ENCODE measurements at places on chromosomes 4 and X. TPM values are rescaled to one million over a fixed set of nuclear protein-coding genes. Genes with fewer than 3 reads are reported as not detected.

DNA sequence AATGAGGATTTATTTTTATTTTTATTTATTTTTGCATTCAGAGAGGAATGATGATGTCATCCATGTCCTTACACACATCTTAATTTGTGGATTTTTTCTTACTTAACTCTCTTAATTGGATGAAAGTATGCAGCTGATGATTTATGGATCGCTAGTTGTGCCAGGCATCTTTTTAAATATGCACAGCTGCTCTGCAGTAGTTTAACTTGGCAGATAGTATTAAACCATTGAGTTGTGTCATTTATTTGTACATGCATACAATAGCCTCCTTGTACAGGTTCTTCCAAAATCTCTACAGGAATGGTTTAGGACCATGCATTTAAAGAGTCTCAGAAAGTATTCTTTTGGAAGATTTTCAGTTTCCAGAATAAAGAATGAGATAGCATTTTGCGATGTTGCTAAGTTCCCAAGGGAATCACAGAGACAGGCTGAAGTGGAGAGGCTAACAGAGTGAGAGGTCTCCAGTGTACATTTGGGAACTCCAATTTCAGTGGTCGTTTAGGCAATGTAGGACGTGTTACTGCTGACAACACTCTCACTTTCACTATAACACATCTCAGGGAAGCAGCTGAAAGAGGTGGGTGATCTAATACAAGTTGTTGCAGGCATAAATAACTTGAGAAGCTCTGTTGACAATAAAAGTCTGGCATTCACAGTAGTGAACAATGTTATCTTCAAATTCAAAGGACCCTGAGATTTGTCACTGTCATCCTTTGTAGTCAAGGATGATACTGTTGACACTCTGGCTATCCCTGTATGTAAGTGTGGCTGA, 49.9 kb upstream of the SCRG1 start:
- DNase-seq: no peak

DNA sequence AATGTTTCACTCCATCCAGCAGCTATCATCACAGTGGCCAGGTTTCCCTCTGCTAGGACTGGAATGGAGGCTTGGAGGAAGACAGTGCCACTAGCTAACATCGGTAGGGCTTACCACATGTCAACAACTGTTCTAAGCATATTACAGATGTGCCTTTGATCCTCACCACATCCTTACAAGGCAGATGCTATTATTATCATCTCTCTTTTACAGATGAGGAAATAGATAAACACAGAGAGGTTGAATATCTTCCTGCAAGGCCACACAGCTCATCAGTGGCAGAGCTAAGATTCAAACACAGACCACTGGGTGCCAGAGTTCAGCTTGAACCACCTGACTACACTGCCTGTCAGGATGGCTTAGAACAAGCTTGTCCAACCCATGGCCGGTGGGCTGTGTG, 47.4 kb downstream of the MAMLD1 start:
- no peak for DNase-seq

CTAG1A gene
- not detected for total RNA-seq

DNA sequence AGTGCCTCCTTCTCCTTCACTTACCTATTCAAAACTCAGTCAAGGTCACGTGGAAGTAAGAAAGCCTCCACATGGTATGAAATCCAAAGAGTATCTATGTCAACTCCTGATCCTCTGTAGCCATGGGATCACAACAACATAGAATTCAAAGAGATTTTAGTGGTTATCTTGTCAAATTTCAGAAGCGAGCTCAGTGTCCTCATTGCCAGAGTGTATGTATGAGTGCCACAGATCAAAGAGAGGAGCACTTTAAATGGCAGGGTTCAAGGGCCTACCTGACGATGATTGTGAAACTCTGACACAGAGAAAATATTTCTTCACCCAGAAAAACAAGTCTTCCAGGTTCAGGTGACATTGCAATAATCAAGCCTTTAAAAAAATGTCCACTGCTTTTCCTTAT, 1.2 kb upstream of the ACE2 start:
- no peak for DNase-seq

TMPRSS11B gene
- not detected for total RNA-seq

NAAA gene
- 31.1 TPM for total RNA-seq

SMARCA5 gene
- total RNA-seq: 49.8 TPM

DNA sequence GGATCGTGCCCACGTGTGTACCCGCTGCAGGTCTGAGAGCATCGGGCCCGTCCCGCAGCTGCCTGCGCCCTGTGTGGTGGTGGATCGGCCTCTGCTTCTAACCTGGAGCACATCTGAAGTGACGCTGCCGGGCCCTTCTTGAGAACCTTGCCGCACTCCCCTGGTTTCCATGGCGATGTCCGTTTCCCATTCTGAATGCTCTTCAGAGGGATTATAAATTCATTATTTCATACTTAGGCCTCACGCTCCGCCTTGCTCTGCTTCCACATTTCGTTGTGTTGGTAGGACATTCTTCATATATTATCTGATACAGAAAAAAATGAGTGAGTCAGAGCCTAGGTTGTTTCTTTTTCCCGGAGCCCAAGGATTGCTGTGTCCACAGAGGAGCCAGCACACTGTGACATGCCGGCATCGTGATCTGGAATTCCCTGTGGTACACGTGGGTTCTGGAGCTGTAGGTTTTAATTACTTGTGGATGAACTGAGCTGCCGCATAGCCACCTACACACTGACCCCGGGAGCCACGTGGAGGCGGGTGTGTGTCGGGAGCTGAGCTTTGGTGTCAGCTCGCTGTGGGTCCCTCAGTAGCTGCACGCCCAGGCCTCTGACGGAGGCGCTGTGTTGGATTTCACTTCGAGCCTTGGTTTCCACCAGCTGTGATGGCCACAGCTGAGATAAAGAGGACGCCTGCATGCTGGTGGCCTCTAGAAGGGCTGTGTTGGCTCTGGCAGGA, 63.4 kb downstream of the PSAPL1 start:
- DNase-seq: no peak

DNA sequence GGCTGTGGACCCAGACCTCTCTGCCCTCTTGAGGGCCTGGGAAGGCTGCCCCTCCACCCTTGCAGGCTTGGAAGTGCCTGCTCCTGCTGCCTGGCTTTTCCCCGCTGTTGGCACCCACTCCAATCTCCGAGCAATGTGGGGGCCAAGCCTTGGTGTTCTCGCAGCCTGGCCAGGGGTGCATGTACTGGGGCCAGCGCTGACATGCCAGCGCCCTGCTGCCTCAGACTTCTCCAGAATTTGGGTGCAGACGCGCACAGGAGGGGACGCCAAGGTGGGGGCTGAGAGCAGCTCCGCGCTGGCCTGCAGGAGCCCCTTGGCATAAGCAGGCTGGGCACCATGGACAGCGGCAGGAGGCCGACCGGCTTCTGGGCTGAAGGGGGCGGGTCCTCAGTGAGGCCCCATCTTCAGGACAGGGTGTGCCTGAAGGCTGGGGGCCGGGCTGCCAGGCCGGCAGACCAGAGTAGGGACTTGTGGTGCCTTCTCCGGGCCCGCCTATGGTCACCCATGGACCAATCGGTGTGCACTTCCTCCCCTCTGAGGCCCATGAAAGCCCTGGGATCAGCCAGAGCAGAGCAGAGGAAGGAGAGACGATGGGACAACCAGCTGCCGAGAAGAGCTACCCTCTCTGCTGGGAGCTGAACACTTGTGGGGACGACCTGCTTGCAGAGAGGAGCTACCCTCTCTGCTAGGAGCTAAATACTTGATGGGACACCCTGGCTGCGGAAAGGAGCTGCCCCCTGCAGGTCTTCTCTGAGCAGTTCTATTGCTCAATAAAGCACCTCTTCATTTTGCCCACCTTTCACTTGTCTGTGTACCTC, 118.3 kb downstream of the DNAAF6 start:
- DNase-seq: no peak

GRCh38 chr4:23235628-23236390, 543.1 kb downstream of the GBA3 start:
- DNase-seq: no peak

DSPP gene
- not detected for total RNA-seq

- peak; percentile 34 for DNase-seq
Observed at GRCh38 chr4:8205749-8206611, 6.9 kb downstream of the SH3TC1 start.

GRCh38 chr4:844752-845232, 18.9 kb upstream of the CPLX1 start:
- DNase-seq: no peak

DNA sequence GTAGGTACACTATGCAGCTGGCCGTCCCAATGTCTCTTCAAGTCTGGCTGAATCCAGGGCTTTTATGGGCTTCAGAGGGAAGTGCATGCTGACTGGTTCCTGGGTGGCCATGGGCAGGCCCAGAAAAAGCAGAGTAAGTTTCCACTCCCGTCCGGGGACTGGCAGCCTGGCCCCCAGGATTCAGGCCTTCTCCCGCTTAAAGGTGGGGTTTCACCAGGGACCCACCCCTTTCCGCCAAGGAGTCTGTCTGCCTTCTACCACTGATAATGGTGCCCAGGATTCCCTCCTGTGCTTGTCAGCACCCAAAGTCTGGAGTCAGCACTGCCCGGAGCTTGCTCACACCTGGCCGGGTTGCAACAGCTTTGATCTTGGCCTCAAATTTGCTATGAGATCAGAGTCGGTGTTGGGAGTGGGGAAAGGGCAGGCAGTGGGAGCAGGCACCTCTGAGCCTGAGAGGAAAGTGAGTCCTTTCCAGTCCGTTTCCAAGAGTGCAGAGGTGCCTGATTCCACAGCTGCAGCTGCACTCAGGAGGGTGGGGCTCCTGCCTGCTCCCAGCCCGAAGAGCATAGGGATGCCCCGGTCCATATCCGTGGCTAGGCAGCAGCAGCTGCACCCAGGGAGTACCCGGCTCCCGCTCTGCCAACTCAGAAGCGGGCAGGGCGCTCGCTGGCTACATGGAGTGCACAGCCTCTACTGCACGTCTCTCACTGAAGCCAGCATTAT, 1344.3 kb upstream of the ADGRL3 start:
- no peak for DNase-seq

- no peak for DNase-seq
Observed at GRCh38 chrX:129876771-129877305, 29.1 kb upstream of the UTP14A start.

- no peak for DNase-seq
Observed at GRCh38 chrX:71565474-71566041, 12.7 kb upstream of the GCNA start.

DNA sequence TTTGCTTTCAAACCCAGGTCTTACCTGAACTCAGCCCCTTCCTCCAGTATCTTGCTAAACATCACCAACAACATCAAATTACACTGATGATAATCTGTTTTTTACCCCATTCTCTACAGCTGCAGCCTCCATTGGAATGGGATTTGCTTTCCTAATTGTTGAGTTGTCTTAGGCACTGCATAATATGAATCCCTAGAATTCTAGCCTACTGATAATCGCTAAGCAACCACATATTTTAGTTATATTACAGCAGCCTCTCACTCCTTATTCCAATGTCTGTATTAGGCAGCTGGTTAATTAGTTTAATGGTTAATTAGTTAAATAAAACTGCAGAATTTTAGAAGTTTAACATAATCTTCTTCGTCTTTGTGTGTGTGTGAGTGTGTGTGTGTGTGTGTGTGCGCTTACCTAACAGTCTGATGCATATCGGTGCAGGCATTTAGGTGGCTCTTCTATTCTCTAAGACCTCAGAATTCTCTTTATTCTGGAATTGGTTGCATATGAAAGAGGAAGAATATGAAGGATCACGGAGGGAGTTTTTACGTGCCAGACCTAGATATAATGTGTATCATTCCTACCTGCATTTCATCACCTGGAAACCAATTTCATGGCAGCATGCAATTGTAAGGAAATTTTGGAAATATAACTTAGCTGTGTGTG, 5.3 kb upstream of the COMMD8 start:
- no peak for DNase-seq

GRCh38 chrX:138930583-138930945, 219.0 kb upstream of the FGF13 start:
- no peak for DNase-seq

DNA sequence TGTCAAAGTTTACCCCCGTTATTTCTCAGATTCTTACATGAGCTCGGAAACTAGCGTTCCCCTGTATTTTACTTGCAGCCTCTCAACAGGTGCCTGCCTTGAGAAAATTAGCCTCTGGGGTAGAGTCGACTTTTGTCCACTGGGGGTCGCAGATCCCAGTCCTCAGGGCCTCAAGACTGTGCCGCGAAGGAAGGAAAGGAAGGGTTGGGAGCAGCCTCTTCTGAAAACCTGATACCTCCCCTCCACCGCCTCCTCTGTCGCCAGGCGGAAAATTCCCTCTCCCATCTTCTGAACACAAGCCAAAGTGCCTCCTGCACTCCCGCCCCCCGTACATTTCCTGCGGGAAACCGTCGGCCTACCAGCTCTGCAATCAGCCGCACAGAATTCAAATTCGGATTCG, 44.4 kb upstream of the TMSB15B start:
- peak; percentile 19 for DNase-seq

DNA sequence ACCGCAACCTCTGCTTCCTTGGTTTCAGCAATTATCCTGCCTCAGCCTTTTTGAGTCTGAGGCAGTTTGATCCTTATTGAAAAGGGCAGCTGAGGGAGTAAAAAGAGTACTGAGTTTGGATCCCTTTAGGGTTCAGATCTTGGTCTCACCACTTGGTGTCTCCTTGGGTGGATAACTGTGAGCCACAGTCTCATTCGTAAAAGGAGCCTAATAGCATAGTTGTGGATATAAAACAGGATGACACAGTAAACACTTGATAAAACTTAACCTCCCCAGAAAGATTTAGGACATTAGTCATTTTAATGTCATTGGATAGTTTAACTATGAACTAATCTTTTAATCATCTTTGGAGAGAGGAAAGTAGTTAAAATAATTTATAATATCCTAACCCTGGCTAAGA, 173.0 kb downstream of the ANK2 start:
- DNase-seq: no peak
